ENCODE measurements at places on chromosomes 12 and 14.

- no peak for DNase-seq
These were observed 21.4 kb downstream of the TTC6 start for GRCh38 chr14:37616853-37617252.

GRCh38 chr12:79933532-79934264, 1.2 kb downstream of the PPP1R12A start:
- peak; percentile 2 for DNase-seq

DNA sequence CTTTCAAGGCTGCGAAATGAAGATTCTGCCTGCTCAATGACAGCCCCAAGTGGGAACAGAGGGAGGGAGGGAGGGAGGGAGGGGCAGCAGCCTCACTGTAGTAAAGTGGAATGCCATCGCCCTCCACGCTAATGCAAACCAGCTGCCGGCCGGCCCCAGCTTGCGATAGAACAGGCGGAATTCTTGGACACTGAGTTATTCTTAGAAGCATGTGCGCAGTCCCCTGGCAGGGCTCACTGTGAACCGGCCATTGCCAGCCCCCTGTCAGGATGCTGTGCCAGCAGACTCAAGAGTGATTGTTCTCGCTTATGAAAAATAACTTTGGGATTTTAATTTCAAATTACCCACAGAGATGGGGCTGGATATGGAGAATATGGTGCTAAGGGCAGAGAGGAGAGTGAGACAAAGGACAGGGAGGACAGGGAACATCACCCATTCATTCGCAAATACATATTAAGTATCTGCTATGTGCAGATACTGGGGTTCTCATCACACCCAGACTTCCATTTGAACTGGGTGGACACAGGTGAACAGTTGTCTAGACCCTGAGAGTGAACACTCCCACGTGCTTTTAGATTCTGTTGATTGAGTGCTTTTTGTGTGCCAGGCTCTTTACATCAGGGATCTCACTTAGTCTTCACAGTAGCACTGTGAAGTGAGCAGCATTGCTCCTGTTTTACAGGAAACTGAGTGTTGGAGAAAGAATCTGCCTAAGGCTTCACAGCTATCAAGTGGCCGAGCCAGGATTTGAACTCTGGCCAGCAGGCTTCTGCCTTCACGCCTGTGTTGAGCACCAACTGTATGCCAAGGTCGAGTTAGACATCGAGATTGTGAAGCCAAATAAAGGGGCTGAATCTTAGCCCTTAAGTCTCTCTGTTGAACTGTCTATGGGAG, 192.9 kb downstream of the C12orf75 start:
- no peak for DNase-seq

- DNase-seq: peak; percentile 57
These were observed 75.1 kb downstream of the IRF2BPL start for GRCh38 chr14:76953311-76953945.

DNA sequence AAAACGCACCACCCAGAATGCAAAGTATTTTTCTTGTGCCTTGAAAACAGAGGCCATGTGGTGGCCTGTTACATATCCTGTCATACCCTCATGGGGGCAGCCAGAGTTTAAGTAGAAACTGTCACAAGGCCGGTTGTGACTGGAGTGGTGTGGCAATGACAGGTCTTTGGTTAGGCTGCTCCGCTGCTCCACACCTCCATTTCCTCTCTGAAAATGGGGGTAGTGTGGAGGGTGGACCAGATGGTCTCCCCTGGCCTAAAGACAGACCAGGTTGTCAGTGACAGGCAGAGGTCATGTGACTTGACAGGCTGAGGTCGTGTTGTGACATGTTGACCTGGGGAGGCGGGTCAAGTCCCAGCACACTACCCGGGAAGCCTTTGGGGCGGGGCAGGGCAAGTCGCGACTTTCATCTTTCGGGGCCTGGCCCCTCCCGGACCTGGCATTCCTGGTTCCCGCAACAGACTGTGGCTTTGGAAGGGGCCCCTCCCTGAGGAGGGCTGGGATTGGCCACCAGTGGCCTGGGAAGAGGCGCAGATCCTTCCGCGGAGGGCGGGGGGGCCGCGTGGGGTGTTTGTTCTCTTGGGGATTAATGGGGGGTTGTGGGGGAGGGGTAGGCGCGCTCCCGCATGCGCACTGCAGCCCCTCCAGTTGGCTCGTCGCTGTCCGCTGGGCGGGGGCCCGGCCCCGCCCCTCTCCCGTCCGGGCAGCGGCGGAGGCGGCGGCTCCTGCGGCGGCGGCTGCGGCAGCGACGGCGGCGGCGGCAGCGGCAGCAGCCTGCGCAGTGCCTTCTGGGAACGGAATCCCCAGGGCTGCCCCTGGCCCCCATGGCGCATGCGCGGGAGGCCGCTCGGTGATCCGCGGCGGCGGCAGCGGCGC, at the start of gene MBD6:
MBD6 (plus strand) TSS at position 814 of the 876 bp plus-strand sequence. CDS start 1,480 bp downstream, outside the sequence.
- DNase-seq: peak; percentile 94

- DNase-seq: peak; percentile 83
These were observed 311.8 kb upstream of the AMIGO2 start for GRCh38 chr12:47391566-47391965.

DNA sequence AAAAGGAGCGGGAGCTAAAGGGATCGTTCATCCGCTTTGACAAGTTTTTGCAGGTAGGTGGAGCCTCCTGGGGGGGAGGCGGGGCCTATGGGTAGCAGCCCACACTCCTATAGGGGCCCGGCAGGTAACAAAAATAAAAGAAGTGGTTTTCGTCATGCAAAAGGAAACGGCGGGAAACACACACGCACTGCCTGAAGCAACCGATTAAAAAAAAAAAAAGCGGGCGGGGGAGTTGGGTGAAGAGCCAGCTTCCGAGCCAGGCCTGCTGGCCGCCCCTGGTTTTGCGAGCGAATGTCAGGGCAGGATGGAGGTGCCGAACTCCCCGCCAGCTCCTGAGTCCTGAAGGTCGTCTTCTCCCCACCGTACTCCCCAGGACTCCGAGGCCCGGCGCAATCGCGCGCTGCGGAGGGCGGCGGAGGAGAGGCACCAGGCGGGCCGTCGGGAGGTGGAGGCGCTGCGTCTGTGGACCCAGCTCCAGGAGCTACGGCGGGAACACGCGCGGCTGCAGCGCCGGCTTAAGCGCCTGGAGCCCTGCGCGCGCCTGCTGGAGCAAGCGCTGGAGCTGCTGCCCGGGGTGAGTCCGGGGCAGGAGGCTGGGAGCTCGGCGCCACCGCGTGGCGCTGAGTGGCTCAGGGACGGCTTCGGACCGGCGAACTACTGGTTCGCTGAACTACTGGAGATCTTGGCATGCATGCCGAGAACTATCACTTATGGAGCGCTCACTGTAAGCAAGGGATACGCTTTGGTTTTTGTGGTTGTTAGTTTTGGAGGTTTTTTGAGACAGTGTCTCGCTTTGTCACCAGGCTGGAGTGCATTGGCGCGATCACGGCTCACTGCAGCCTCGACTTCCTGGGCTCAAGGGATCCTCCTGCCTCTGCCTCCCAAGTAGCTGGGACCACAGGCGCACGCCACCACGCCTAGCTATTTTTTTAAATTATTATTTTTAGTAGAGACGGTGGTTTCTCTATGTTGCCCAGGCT, 3.6 kb downstream of the CFAP73 start:
- peak; percentile 72 for DNase-seq

Data from activated T-cell treated with anti-CD3 and anti-CD28 coated beads, Interleukin-2, amount 50 U/mL, for 72 hours (primary cell).